ENCODE measurements at places on chromosomes 7 and 10.

- no peak for DNase-seq
- peaks cover 70% of the 10 kb centered on the region for H3K27me3 ChIP-seq
- H3K36me3 ChIP-seq: no peaks in the 10 kb centered on the region
- H3K4me1 ChIP-seq: peaks cover 4% of the 10 kb centered on the region
- H3K27ac ChIP-seq: no peak overlapping the region
These were observed 2.6 kb downstream of the GRID1 start for GRCh38 chr10:86363833-86364490.

DNA sequence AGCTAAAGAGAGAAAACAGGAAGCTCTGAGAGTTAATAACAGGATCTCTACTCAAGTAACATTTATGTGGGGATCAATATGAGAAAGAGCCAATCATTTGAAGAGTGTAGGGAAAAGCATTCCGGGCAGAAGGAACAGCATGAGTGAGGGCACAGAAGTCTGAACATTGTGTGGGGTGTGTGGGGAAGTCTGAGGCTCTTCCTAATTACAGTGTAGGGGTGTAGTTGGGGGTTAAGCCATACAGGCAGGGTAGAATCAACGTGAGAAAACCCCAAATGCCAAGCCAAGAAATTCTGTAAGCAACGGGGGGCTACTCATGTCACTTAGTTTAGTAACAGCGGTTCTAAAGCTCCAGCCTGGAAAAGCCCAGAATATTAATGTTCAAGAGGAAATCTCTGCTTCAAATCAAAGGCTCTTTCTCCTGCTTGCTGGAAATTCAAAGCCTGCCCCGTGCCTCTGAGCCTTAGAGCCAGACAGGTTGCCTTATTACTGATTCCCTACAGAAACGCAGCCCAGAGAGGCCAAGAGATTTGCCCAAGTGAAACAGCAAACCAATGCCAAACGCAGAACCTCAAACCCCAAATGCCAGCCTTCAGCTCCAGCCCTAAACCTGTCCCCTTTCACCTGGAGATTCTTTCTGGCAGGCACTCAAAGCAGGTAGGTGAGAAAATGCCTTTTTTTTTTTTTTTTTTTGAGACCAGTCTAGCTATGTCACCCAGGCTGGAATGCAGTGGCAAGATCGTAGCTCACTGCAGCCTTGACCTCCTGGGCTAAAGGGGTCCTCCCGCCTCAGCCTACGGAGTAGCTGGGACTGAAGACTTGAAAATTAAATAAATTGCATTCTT, 36.1 kb downstream of the DNAJB12 start:
- no peak for DNase-seq
- peak overlapping the region; percentile 43 for H3K4me3 ChIP-seq
- no peaks in the 10 kb centered on the region for H3K36me3 ChIP-seq

- H3K36me3 ChIP-seq: no peaks in the 10 kb centered on the region
- H3K27ac ChIP-seq: no peak overlapping the region
- no peak for DNase-seq
- no peaks in the 10 kb centered on the region for H3K4me1 ChIP-seq
These were observed 59.1 kb downstream of the CNTNAP2 start for GRCh38 chr7:146175716-146176115.

DNA sequence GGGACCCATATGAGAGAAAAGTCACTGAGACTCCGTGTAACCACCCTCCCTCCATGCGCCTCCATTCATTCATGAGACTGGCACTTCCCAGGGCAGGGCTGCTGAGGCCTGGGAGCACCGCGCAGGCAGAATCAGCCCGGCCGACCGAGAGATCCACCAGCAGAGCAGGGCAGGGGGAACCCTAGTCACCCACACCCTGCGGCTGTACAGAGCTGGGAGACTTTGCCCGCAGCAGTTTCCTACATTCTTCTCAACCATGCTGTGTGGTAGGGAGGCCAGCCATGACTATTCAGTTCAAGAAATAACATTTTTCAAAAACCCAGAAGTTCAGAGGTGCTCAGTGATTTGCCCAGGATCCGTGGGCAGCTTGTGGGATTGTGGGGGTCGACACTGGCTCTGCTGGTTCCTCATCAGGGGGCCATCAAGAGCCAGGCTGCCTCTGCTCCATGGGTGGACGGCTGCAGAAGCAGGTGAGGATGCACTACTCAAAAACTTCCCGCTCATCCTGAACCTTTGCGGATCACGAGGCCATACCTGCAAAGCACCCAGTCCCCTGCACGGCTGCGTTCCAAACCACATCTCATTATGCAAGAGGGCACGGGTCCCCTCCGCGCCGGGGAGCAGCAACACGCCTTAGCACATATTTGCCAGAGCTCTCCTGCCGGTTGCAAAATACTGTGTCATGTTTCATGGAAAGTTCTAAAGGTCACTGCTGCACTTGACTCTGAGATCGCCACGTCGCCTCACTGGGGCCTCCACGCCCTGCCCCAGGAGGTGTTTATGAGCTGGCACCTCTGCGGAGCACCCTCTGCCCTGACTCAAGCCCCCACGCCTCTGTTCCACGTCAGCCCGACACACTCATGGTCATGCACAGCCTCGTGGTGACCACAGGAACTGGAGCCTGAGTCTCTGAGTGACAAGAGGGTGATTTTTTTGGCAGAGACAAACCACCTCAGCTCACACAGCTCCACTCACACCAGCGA, 132.0 kb downstream of the PRKAG2 start:
- H3K27me3 ChIP-seq: no peaks in the 10 kb centered on the region
- H3K4me3 ChIP-seq: no peak overlapping the region
- H3K4me1 ChIP-seq: no peaks in the 10 kb centered on the region
- H3K36me3 ChIP-seq: no peaks in the 10 kb centered on the region
- DNase-seq: peak; percentile 86

DNA sequence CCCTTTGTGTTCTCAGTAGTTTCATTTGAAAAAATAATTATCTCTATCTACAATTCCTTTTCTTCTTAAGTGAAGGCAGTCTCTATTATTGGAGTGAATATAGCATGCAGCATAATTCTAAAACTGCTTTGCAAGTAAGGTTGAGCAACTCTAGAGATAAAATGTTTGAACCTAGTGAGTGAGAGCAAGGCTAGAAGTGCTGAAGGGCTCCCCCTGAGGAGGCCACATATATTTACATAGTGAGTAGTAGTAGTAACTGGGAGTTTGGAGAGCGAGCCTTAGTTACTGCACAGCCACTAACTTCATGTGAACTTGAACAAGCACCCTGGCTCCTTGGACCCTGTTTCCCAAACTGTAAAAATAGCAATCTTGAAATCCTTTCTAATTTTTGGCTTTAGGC, 141.5 kb upstream of the DKK1 start:
- no peaks in the 10 kb centered on the region for H3K4me1 ChIP-seq
- H3K4me3 ChIP-seq: no peak overlapping the region
- no peaks in the 10 kb centered on the region for H3K36me3 ChIP-seq
- DNase-seq: no peak
- no peak overlapping the region for H3K27ac ChIP-seq

- H3K4me3 ChIP-seq: no peak overlapping the region
- H3K27ac ChIP-seq: no peak overlapping the region
- H3K36me3 ChIP-seq: no peaks in the 10 kb centered on the region
These were observed 218.4 kb upstream of the ZNF32 start for GRCh38 chr10:43867113-43867512.

DNA sequence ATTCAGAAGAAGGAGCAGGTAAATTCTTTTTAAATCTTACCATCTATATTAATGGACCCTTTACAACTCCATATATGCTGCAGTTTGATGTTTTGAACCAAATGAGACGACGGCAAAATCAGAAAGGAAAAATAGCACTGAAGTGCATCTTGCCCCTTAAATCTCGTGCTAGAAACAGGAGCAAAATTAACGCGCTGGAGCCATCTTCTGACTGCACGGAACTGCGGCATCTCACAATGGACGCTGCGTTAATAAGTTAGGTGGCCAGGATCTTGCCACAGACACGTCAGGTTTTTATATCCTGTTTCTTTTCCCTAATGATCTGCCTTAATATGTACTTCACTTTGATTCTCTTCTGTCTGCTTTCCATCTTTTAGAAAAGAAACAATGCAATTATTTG, 354.5 kb downstream of the TFEC start:
- H3K36me3 ChIP-seq: no peaks in the 10 kb centered on the region
- no peak overlapping the region for H3K27ac ChIP-seq
- no peak overlapping the region for H3K4me3 ChIP-seq
- peak; percentile 18 for DNase-seq
- H3K4me1 ChIP-seq: peaks cover 35% of the 10 kb centered on the region
- no peaks in the 10 kb centered on the region for H3K27me3 ChIP-seq

DNA sequence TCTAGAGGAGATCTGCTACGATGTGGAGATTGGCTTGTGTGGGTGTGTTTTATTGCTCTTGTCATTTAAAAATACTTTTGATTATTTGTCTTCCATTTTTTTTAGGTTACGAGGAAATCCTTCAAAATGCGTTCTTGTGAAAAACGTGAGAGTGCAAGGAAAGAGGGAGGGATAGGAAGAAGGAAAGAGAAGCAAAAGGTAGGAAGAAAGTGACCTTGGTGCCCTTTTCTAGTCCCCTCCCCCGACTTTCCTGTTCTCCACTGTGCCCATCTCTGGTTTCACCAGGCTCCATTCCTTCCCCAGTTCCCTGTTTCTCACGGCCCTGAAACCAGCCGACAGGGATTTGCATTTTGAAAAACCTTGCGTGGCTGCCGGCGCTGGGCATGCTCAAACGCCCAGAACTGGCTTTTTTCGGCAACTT, 506 bp upstream of the GNAI1 start:
- DNase-seq: no peak
- H3K4me3 ChIP-seq: peak overlapping the region; percentile 80
- peak overlapping the region; percentile 88 for H3K27ac ChIP-seq
- H3K4me1 ChIP-seq: peaks cover 6% of the 10 kb centered on the region
- no peaks in the 10 kb centered on the region for H3K27me3 ChIP-seq

- H3K4me1 ChIP-seq: no peaks in the 10 kb centered on the region
- H3K27me3 ChIP-seq: no peaks in the 10 kb centered on the region
- no peak overlapping the region for H3K27ac ChIP-seq
These were observed 307.8 kb downstream of the GPAM start for GRCh38 chr10:111875725-111876124.

DNA sequence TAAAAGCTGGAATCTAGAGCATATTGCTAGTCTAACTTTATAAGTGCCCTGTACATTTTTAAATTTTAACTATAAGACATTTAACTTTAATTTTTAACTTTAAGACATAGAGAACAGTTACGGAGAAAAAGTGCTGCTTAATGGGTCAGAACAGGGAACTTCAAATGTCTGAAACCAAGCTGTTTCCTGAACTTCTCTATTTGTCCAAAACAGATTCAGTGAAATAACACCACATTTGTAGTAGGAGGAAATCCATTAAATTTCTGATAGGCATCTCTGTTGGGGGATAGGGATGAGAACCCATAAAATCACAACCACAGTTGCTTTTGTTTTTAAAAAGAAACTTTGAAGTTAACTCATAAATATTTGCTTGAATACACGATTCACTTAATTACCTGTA, 170.8 kb upstream of the ANK3 start:
- no peak overlapping the region for H3K4me3 ChIP-seq
- no peaks in the 10 kb centered on the region for H3K36me3 ChIP-seq
- no peak for DNase-seq
- no peaks in the 10 kb centered on the region for H3K27me3 ChIP-seq
- no peak overlapping the region for H3K27ac ChIP-seq

- H3K4me1 ChIP-seq: peaks cover 9% of the 10 kb centered on the region
- no peaks in the 10 kb centered on the region for H3K36me3 ChIP-seq
- no peak overlapping the region for H3K4me3 ChIP-seq
These were observed 6.2 kb downstream of the CLRN3 start for GRCh38 chr10:127886371-127887051.

GRCh38 chr7:147547252-147547897, 1043.2 kb upstream of the C7orf33 start:
- H3K27me3 ChIP-seq: no peaks in the 10 kb centered on the region
- no peak overlapping the region for H3K27ac ChIP-seq
- no peaks in the 10 kb centered on the region for H3K4me1 ChIP-seq
- no peaks in the 10 kb centered on the region for H3K36me3 ChIP-seq
- peak; percentile 10 for DNase-seq

DNA sequence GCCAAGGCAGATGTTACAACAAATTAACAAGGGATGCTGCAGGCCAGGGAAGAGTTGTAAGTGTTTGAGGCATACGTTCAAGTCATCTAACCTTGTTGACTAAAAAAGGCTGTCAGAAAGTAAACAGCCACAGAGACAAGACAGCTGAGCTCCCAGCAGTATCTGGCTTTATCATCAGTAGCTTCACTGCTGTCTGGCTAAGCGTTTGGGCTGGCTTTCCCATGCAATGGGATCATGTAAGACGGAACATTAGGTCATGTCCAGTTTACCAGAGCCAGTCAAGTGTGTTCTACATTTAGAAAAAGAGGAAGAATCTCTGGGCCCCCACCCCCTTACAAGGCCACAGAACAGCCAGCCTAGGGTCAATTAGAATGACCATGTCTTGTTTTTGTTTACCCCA, 51.3 kb upstream of the GSAP start:
- DNase-seq: peak; percentile 18
- H3K4me1 ChIP-seq: peaks cover 6% of the 10 kb centered on the region
- no peak overlapping the region for H3K4me3 ChIP-seq
- H3K36me3 ChIP-seq: no peaks in the 10 kb centered on the region
- no peaks in the 10 kb centered on the region for H3K27me3 ChIP-seq
- H3K27ac ChIP-seq: no peak overlapping the region

GRCh38 chr10:29968585-29968984, 90.8 kb downstream of the JCAD start:
- no peaks in the 10 kb centered on the region for H3K27me3 ChIP-seq
- no peak for DNase-seq
- H3K4me3 ChIP-seq: no peak overlapping the region
- no peaks in the 10 kb centered on the region for H3K36me3 ChIP-seq
- H3K27ac ChIP-seq: no peak overlapping the region

DNA sequence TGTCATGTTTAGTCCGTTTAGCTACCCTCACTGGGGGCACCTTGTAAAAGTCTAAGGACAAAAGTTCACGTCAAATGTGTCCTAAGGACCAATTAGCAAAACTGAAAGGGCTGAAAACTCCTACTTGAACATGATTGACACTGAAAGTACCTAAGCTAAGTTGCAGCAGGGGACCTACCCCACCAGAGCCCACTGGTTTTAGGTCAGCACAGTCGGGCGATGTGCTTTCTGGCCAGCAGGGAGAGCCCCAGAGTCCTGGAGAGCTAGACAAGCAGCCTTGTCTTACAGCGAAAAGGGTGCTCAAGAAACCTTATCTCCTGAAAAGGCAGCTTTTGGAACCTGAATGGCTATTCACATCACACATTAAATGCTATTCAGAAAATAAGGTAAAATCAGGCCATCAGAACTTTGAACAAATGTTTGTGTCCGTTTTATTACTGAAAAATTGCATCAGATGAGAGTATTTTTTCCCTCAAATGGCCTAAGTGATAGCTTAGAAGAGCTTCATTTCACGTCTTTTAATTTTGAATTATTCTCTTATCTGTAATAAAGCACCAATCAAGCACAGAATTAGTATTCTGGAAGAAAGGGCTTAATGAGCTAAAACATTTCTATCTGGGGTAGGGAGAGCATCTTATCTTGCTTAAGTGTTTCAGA, 52.2 kb upstream of the MKI67 start:
- DNase-seq: peak; percentile 24
- no peak overlapping the region for H3K27ac ChIP-seq
- H3K4me3 ChIP-seq: no peak overlapping the region
- no peaks in the 10 kb centered on the region for H3K4me1 ChIP-seq
- H3K27me3 ChIP-seq: peaks cover 9% of the 10 kb centered on the region

DNA sequence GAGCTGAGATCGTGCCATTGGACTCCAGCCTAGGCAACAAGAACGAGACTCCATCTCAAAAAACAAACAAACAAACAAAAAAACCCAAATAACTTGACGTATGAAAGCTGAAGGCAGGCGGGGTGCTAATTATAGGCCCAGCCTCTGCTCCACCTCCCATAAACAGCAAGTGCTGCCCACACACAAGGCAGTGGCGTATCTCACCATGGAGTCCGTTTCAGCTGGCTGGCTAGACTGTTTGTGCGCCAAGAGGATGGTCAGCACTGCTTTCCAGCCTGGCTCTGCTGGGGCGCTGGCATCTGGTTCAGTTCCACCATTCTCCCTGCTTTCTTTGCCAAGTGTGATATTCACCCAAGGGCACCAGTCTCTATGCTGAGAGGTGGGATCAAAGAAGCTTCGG, 29.1 kb downstream of the ZC3HC1 start:
- H3K27ac ChIP-seq: no peak overlapping the region
- no peak for DNase-seq
- H3K36me3 ChIP-seq: peaks cover 58% of the 10 kb centered on the region
- H3K4me1 ChIP-seq: no peaks in the 10 kb centered on the region
